ENCODE measurements at places on chromosomes 6 and 20.
A peak's percentile ranks its signal among the peaks of the same experiment; 100 is the strongest.

DNA sequence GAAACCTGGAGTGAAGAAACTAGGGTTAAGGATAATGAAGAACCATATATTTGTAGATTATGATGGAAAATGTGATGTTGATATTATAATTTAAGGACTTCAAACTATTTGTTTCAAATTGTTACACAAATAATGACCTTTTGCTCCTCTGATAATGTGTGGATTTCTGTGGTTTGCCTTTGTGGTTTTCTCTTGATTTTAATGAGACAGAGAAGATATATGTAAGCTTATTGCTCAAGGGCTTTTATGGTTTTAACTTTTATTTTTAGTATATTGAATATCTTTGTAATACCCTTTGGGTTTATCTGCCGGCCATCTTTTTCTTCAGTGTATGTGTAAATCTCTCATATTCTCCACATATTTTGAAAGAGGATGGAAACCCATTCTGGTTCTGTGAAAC, 362.3 kb downstream of the RIMS1 start:
- no peak for DNase-seq

GRCh38 chr6:76803038-76803580, 660.2 kb downstream of the HTR1B start:
- DNase-seq = no peak

GRCh38 chr20:14418376-14418775, 81.0 kb upstream of the FLRT3 start:
- no peak for DNase-seq

GRCh38 chr6:3748208-3749066, 3.1 kb downstream of the PXDC1 start:
- no peak for DNase-seq

DNA sequence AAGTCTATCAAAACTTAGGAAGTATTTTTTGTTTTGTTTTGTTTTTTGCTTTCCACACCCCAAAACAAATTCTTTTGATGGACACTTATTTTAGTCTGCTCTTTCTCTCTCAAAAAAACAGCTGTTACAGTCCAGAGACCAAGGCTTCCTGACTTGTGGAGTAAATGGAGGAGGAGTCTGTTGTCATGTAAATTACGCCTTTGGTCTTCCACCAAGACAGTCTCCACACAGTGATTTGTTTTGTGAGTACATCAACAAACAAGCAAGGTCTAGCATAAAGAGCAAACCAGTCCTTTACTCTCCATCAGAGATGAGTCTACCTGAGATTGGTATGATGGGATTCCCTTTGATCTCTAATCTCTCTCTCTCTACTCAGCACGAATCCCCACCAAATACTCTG, 588.0 kb upstream of the ARID1B start:
- no peak for DNase-seq

DNA sequence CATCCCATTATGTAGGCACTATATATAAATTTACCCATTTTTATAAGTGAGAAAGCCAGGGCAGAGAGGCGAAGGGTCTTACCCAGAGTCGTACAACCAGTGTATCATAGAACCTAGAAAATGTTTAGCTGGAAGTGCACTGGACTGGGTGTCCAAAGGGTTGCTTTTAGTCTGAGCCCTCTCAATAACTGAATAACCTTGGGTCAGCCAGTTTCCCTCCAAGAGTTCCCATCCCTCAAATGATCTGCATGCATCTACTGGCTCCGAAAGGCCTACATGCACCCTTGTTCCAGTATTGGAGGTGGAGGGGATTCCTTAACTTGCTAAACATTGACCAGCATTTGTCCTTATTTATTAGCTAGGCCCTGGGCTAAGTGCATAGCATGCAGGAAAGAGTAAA, 3.8 kb downstream of the SNPH start:
- DNase-seq = no peak

- no peak for DNase-seq
Observed at GRCh38 chr20:62047666-62048345, 17.9 kb downstream of the TAF4 start.

DNA sequence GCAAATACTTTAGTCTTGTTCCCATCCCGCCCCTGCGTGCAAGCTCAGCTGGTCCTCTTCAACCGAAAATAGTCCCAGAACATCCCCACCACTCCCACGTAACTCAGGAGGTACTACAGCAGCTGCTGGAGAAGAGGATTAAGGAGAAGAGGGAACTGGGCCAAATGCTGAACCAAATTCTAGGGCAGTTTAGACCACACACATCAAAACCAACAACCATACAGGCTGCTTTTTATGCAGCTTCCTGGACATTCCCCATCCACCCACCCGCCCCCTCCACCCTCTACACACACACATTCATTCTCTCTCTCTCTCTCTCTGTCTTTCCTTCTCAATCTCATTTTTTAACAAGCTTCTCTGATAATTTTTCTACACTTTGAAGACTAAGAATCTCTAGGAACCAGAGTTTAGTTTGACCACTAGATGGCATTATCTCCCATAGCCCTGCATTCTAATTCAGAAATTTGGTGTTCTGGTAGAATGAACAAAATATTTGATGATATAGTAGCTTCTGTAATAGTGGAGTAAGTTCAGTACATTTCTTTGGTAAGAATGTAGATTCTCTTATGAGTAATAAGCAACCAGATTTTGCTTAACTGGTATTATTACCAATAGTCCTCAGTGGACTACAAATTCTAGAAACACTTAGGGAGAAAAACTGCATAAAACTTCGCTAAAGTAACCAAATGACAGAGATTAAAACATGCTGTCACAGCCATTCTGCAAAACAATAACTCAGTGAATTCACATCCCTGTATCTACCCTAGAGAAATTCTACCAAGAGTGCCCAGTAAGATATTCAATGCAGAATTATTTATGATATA, 52.1 kb upstream of the BEND6 start:
- DNase-seq = no peak

- DNase-seq = no peak
Observed at GRCh38 chr20:49478266-49478665, 4.2 kb downstream of the KCNB1 start.

- DNase-seq = peak; percentile 26
Observed at GRCh38 chr20:51966296-51966971, 164.1 kb upstream of the SALL4 start.

GRCh38 chr6:55227862-55228261, 53.5 kb downstream of the HCRTR2 start:
- no peak for DNase-seq

GRCh38 chr6:44925100-44925739, 402.9 kb upstream of the RUNX2 start:
- DNase-seq = no peak

GRCh38 chr20:18665135-18665534, 77.3 kb downstream of the DTD1 start:
- no peak for DNase-seq

DNA sequence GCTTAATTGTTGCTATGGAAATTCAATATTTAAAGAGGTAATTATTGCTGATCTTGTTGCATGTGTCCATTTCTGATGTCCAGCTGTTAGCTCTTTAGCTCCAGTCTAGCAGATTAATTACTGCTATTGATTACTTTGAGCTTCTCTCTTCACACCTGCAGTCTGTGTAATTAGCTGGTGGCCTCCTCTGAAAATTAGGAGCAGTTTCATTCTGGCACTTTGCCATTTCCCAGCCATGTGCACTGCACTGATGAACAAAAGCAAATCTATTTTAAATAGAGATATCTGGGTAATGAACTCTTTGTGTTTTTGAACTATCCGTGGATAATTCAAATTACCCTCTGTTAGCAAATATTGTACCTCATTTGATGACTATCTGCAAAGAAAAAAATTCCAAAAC, 275.9 kb downstream of the RNF144B start:
- DNase-seq = no peak

GRCh38 chr20:45467861-45468260, 1.7 kb upstream of the WFDC2 start:
- no peak for DNase-seq

DNA sequence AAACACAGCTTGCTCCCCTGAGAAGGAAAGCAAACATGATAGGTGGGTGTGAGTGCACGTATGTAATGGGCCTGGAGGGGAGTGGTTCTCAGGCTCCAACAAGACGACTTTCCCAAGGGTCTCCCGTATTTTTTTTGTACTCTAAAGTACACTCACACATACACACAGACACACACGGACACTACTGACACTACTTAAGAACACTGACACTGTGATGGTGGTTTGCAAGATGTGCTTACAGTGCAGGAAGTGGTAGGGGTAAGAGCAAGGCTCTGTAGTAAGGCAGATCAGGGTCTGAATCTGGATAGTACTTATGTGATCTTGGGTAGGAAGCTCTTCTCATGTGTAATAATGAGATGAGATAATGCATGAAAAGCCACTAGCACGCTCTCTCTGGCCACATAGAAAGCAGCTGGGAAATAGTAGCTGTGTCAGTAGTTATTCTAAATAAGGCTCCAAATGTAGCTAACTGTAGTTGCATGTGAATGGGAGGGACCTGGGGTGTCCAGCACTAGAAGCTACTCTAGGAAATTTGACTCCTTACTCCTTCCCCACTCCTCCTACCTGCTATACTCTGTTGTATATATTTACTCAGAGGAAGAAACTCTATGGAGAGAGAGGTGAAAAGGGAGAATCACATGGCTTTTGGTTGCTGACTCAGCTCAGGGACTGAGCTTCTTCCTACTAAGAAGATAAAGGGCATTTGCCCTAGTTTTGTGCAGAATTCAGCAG, 8.4 kb upstream of the ZBTB24 start:
- DNase-seq = no peak

GRCh38 chr6:85675030-85675819, 32.5 kb upstream of the SYNCRIP start:
- no peak for DNase-seq

- no peak for DNase-seq
Observed at GRCh38 chr20:44938637-44939036, 21.6 kb downstream of the TOMM34 start.

DNA sequence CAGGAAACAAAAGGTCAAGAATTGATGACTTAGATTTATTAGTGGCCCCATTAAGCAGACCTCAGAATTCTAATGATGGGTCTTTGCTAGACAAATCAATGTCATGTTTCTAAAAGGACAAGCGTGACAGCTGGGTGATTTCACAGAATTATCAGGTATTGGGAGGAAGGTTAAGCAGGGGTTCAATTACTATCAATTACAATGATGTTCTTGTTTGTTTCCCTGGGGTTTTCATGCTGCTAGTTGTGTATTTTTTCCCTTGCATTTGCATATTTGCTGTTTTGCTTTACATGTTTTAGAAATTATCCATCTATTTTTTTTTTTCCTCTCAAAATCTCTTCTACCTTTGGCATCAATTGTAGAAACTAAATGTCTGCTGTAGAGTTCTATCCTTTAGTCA, 27.9 kb downstream of the GNAS start:
- no peak for DNase-seq

DNA sequence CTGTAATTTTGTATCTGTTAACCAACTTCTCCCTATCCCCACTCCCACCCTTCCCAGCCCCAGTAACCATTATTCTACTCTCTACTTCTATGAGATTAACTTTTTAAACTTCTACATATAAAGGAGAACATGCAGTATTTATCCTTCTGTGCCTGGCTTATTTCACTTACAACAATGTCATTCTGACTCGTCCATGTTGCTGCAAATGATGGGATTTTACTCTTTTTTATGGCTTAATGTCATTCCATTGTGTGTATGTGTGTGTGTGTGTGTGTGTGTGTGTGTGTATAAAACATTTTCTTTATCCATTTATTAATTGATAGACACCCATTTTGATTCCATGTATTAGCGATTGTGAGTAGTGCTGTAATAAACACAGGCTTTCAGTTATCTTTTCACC, 76.1 kb downstream of the COL19A1 start:
- no peak for DNase-seq

DNA sequence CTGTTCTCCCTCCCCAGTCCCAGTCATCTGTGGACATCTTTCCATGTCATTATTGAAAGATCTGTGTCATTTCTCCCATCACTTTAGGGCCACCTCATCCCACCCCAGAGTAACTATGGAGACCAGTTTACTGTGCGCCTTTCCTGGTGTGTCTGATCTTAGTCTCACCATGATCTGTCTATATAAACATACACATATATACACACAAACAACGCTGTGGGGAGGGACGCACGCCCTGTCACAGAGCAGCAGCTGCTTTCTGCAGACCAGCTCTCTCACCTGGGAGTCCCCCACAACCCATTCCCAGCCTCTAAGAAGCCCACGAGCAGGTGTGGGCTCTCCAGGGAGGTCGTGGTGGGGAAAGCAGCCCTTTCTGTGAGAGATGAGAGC, 68.1 kb upstream of the TOX2 start:
- DNase-seq = no peak

DNA sequence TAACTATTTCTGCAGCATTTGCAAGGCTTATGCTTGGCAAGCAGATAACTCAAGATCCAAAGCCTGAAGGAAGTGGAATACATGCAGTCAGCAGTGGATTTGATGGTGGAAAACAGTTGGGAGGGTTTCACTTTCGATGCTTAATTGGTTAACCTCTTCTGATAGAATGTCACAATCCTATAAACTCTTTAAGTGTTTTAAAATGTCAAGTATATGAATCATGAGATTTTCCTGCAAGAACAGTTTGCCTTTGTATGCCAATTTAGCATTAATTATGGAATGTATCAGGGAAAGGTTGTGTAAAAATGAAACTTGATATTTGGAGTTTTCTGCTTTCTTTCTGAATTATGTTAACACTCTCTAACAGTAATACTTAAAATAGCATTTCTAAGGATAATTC, 36.6 kb downstream of the NKX2-4 start:
- DNase-seq = no peak

GRCh38 chr6:145694083-145694737, 41.1 kb downstream of the EPM2A start:
- no peak for DNase-seq

DNA sequence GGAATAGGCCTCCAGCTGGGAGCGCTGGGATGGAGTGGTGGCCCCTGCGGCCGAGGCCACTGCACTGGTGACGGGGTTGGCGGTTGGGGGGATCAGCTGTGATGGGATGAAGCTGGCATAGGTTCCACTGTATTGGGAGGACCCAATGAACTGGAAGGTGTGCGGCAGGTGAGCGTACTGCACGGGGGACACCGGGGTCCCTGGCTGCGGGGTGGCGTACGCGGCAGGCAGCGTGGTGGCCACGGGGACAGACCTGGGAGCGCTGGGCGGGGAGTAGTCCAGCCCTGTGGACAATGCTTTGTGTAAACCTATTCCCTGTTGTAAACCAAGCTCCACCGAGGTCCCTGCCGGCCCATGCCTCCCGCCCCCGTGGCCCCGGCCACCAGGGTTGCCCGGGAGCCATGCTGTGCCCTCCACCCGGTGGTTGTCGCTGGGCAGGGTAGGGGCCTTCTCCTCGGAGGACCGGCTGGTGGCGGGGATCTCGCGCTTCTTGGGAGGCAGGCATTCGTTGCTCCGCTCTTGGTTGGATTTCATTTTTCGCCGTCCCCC, 89.5 kb downstream of the GMPR start:
- DNase-seq = no peak

Measured in GM19239 (cell line).